Liver (tissue), 10 donors: ENCODE measurements at places on chromosomes 4 and X. TPM values are rescaled to one million over a fixed set of nuclear protein-coding genes. Genes with fewer than 3 reads are reported as not detected.

The RPL39 gene
- 657 TPM for polyA plus RNA-seq

The PGRMC2 gene
- 28.9 TPM for polyA plus RNA-seq

The ODAPH gene
- polyA plus RNA-seq: not detected

The EGFL6 gene
- not detected for polyA plus RNA-seq

The PDE5A gene
- 2.9 TPM for polyA plus RNA-seq

The NPY1R gene
- 6.2 TPM for polyA plus RNA-seq

The RNF175 gene
- not detected for polyA plus RNA-seq

The AR gene
- 33.9 TPM for polyA plus RNA-seq

The PAGE5 gene
- 0.24 TPM for polyA plus RNA-seq

The LRRC66 gene
- not detected for polyA plus RNA-seq

The PPEF2 gene
- not detected for polyA plus RNA-seq

The PDE6B gene
- 0.28 TPM for polyA plus RNA-seq

DNA sequence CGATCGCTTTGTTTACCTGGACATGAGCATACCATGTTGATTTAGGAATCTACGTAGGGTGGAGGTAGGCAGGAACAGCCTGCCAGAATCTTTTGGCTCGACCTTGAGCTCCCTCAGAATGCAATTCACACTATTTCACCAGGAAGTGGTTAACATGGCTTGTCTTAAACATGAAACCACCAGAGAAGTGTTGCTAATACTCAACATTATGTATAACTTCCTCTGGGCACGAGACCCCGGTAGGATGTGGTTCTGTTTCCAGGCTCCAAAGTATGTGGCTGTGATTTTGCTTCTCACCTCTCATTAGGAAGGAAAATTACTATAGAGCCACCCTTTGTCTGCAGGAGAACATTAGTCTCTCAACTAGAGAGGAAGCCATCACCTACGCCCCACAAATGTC lies 59.0 kb upstream of the VCX3B start:
- DNase-seq: no peak

DNA sequence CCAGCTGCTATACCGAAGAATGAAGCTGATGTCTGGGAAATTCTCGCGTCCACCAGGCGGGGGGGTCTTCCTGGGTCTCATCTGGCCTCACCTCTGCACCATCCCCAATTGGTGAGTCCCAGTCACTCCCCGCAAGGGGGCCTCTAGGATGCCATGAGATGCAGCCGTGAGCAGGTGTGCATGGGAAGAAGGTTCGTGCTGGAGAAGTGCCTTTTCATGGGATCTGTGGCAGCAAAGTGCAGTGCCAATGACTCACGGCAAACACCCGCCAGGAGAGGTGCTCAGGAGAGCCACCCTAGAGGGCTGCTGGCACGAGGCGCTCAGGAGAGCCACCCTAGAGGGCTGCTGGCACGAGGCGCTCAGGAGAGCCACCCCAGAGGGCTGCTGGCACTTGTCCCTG lies 55.1 kb downstream of the CPZ start:
- DNase-seq: no peak

- no peak for DNase-seq
These were observed 173.5 kb downstream of the ADAM29 start for GRCh38 chr4:175091649-175092048.

- no peak for DNase-seq
These were observed 114.2 kb upstream of the MAP3K15 start for GRCh38 chrX:19629541-19629940.

DNA sequence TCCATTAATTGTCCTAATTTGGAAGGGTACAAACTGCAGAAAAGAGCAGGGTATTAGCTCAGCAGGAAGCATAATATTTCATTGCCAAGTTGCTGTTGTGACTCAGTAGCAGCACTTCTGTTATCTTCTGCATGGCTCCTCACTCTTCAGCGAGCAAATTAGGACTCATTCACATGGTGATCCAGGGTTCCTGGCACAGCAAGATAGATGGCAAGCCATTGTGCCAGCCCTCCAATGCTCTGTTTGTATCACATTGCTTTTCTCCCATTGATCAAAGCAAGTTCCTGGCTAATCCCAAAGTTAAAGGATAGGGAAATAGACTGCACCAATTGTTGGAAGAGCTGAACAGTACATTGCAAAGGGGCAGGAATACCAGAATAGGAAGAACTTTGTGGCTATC lies 382.5 kb upstream of the ATOH1 start:
- no peak for DNase-seq

DNA sequence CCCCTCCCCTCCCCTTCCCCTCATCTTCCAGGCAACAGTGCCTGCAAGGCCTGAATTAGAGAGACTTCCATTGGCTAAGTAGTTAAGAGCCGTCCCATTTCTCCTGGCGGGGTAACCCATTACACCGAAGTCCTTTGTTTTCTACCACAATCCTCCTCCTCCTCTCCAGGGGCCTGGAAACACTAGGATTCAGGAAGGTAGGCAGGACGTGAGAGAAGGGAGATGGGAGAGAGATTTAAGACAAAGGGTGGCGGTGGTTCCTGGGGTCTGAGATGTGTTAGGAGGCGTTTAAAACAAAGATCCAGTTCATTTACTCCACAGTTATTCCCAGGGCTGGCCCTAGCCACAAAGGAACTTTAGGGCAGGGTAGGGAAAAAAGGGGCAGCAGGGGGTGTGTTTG lies 28.0 kb downstream of the NYX start:
- DNase-seq: no peak

GRCh38 chr4:175691791-175692190 lies 120.3 kb downstream of the GPM6A start:
- DNase-seq: no peak

DNA sequence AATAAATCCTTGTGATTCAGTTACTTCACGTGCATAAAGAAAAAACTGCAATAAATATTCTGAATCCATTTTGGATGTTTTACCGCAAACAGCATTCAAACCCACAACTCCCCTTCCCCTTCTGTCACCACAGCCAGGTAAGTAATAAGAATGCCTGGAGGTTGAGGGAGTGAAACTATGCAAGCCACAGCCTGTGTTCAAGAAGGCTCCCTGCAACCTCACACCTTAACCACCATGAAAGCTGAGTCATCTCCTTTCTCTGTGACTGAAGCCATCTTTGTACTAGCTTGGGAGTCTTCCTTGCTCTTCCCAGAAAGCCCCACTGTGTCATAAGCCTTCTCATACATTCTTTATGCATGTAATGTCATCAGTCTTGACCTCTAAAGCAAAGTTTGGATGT lies 297.0 kb upstream of the PUDP start:
- DNase-seq: no peak

DNA sequence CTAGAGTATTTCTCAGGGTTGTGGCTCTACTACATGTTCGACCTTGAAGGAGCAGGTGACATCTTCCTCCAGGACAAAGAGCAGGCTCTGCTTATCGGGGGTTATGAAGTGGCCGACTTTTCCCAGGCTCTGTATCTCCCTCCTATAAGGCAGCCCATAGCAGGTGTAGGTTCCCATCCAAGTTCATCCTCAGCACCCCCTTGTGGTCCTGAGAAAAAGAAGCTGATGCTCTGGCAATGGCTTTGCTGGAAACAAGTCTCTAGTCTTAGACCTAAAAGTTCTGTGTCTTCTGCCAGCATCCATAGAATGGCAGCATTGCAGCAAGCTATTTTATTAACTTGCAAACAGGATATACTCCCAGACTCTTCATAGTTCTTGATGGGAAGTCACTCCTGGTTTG lies 836.6 kb upstream of the PRKX start:
- no peak for DNase-seq

- DNase-seq: no peak
These were observed 6.3 kb upstream of the FAM200B start for GRCh38 chr4:15675356-15675755.

GRCh38 chr4:102493257-102493656 lies 7.9 kb upstream of the NFKB1 start:
- DNase-seq: no peak

- DNase-seq: no peak
These were observed 7.6 kb upstream of the XPNPEP2 start for GRCh38 chrX:129731228-129731627.

DNA sequence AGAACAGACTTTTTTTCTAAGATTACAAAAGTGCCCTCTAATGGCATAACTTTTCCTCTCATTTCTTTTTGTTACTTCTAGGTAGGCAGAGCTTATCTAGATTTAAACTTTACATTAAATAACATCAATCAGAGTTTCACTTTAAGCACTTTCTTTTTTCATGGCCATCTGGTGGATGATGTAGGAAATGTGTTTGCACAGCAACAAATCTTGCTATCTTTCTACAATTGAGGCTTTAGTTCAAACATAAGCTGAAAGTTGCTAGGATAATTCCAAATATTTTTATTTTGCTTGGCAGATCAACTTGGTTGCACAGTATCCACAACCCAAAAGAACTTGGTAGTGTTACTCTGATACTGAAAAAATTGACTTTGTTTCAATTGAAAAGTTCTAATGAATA lies 22.0 kb downstream of the NDNF start:
- DNase-seq: no peak

GRCh38 chr4:37973441-37973840 lies 13.2 kb downstream of the PTTG2 start:
- no peak for DNase-seq

DNA sequence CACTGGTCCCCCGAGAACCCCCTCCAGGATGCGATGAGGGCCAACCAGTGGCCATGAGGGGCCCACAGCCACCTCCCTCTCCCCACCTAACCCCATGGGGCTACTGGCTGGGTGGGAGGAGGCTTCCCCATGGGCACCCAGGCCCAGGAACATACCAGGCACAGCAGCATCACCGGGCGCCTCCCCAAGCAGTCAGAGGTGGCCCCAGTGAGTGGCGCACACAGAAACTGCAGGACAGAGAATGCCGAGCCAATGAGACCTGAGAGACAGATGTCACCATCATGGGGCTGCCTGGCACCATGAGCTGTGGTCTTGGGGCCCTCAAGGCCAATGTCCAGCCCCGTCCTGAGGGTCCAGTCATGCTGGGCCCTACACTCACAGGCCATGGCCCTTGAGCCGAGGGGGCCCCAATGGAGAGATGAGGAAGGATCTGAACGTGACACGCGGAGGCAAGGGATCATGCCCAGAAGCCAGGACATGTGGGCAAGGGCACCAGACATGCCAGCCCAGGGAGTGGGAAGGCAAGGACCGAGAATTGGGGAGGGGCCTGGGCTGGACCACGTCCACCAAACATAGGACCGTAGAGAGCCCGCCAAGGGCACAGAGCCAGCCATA lies 30.1 kb downstream of the NOP14 start:
- DNase-seq: no peak

GRCh38 chr4:78138252-78138651 lies 81.1 kb downstream of the FRAS1 start:
- DNase-seq: no peak

GRCh38 chrX:152932598-152933175 lies 34.8 kb downstream of the ZNF185 start:
- DNase-seq: no peak

DNA sequence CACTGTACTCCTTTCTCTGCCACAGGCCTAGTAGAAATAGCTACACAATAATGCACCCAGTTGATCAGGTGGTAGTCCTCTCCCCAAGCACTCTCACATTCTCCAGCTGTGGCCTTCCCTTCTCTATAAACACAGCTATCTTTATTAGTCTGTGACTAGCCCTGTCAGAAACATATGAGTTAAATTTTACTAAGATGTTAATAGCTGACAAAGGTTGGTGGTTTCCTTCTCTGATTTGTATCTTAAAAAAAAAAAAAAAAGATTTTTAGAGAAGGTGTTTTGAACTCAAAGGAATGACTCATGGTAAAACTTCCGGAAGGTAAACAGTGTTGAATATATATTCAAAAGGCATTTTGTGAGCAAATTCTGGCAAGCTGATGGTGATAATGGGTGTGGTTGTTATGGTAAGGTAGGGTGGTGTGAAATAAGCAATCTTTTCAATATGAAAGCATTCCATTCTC lies 327.4 kb downstream of the PPP3CA start:
- no peak for DNase-seq

DNA sequence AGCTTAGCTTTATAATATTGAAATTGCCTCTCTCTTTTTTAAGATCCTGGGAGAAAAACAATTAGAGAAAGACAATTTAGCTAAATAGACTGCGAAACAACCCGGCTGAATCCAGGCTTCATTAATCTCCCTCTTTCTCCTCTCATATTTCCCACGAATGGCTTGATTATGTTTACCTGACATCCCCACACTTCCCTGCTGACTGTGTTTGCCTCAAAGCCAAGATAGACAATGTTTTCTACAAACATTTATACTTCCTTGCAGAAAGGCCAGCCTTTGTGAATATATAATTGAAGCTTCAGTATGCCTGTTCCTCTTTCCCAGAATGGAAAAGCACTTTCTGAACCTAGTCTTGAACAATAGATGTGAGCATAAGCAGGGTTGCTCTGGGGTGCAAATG lies 566.8 kb downstream of the PDHA2 start:
- no peak for DNase-seq

- peak; percentile 43 for DNase-seq
These were observed 9.6 kb downstream of the HAUS7 start for GRCh38 chrX:153460826-153461225.

- DNase-seq: no peak
These were observed 66.6 kb downstream of the ATP10D start for GRCh38 chr4:47551682-47552081.

GRCh38 chr4:4248885-4249203 lies 821 bp upstream of the TMEM128 start:
- no peak for DNase-seq

- no peak for DNase-seq
These were observed 83.8 kb upstream of the MAML3 start for GRCh38 chr4:140237616-140238350.

DNA sequence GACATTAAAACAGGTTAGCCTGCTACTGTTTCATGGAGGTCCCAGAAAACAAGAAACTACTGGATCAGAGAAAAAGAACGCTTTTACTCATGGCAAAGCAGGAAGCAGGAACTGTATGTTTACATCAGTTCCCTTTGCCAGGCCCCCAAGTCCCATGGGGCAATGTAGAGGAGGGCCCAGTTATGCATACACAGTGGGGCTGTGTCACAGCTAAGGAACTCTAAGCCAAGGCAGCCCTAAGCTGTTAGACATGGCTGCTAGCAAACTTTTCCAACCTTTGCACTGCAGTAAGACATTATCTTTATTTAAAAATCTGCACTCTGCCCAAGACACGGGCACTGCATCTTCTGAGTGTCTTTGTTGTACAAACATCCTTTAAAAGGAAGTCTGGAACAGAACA lies 975.8 kb downstream of the C4orf33 start:
- DNase-seq: no peak
